HEK293T (cell line): ENCODE measurements at places on chromosomes 1 and 21.
A peak's percentile ranks its signal among the peaks of the same experiment; 100 is the strongest.

GRCh38 chr1:3463013-3463385, 8.5 kb downstream of the ARHGEF16 start:
- no peak for DNase-seq

GRCh38 chr1:41446851-41447610, 37.5 kb downstream of the EDN2 start:
- DNase-seq = no peak

GRCh38 chr1:12177999-12178441, 11.2 kb downstream of the TNFRSF1B start:
- no peak for DNase-seq

GRCh38 chr1:155920717-155921116, 9.6 kb upstream of the RIT1 start:
- no peak for DNase-seq

DNA sequence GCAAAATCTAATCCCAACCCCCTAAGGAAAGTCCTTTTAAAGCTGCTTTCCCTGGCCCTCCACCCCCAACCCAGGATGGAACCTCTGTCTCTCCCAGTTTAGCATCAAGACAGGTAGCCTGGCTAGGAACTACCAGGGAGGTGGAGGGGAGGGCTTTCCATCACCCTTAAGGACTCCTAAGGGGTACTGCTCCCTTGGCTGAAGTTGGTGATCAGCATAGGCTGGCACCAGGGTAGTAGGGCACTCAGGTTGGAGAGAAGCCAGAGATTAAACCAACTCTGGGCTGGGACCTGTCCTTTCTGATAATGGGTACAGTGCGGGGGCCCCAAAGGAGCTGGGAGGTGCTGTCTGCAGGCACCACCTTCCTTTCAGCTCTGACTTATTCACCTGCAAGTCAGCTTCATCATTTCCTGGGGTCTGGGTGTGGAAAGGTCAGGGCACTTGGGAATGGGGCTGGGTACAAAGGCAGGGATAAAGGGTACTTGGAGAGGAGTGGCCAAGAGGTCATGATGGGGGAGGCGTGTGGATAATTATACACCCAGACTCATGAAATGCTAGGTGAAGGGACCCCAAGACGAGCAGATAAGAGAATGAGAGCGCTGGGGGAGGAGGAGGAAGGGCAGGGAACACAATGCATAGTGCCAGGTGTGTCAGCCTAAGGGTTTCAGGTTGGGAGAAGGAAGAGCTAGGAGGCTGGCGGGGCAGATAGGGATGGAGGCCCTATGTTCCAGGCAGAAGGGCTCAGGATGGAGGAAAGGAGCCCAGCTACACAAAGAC, 1.2 kb downstream of the ARHGEF2 start:
- no peak for DNase-seq

GRCh38 chr1:113984710-113985109, 5.4 kb downstream of the OLFML3 start:
- DNase-seq = no peak

- no peak for DNase-seq
These were observed 7.0 kb downstream of the KRTAP15-1 start for GRCh38 chr21:30447056-30447455.

GRCh38 chr1:31828341-31828740, 12.5 kb upstream of the SPOCD1 start:
- no peak for DNase-seq

DNA sequence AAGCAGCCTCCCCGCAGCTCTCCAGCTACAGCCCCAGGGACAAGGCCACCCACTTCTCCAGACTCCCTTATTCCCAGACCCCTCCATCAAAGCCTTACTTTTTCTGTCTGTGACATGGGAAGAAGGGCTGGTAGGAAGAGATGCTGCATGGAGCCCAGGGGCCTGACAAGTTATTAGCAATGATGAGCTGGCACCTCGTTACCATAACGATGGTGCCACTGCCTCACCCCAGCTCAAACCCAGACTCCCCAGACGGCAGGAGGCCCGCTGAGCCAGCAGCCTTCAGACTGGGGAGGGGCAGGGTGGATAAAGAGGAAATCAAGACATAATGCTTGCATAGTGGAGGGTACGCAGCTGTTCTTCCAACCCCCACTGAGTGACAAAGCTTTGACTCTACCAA, 3.3 kb downstream of the DLGAP3 start:
- no peak for DNase-seq

- DNase-seq = peak; percentile 70
These were observed 492 bp downstream of the HLX start for GRCh38 chr1:220879509-220880361.

- no peak for DNase-seq
These were observed 17.5 kb downstream of the RNF2 start for GRCh38 chr1:185062710-185063370.

GRCh38 chr1:72482736-72483413, 200.5 kb upstream of the NEGR1 start:
- no peak for DNase-seq

DNA sequence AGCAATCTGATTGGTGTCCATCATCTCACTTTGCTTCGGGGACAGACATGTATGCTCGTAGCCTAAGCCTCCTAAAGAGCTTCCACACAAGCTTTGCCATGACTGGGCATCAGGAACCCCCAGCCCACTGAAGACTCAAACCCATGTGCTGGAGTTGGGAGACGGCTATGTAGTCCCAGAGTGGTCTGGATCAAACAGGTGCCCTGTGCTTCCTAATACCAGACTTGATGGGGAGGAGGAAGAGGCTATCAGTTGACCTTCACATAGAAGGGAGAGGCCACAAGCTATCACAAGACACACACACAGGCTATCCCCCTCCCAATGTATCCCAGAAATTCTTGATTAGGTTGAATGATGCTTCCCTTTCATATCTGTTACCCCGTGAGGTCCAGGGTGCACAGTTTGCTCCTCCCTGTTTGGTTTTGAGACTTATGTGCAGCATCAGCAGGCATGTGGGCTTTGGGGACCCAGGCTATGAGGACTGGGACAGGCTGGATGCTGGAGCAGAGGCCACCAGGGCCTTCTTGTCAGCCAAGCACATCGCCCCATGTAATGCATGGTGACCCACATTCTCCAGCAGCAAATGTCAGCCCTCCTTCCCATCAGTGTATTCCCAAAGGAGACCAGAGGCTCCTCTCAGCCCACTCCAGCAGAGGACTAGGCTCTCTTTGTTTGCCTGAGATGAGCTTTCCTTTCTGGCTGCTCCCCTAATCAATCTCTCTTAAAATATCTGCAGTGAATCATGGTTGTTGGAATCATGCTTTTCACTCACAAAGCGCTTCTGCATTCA, 159.8 kb downstream of the GRIK3 start:
- DNase-seq = no peak

DNA sequence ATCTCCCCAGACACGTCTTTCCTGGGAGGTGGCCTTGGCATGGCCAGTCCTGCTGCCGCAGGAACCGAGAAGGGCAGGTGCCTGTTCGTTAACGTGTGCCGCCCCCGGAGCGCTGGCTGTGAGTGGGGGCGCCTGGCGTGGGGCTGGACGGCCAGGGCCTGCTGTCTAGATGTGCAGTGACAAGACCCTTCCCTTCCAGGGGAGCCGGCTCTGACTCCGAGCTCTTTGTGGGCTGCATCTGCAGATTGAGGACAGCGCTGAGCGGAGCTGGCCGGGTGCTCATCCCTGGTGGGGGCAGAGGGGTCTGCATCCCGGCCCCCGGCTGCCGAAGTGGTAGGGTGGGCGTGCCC, 13.0 kb downstream of the COL18A1 start:
- DNase-seq = no peak

DNA sequence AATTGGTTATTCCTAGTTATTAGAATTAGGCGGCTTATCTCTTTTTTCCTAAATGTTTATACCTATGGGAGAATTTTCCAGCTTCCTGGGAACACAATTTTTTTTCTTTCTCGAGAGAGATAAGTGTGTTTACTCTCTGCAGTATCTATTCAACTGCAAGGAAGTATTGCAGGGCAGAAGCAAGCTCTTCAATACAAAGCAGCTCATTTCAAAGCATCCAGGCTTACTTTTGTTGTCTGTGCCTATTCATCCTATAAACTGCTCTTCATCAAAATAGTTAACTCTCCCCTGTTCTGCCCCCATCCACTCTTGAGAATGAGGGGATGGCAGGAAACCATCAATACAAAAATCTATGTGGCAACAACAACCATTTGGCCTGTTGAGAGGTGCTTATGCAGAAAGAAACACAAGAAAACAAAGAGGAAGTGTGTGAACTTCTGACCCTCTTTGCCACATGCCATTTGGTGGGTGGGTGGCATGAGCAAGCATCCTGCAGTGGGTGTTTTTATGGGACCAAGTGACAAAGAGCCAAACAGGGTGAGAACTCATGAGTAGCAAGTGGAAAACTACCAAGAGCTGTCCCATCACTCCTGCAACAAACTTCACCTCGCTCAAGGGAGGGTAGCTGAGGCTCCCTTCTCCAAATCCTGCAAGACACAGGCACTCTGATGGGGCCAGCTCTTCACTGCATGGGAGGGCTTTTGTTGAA, 50.6 kb upstream of the MRPS6 start:
- DNase-seq = no peak

DNA sequence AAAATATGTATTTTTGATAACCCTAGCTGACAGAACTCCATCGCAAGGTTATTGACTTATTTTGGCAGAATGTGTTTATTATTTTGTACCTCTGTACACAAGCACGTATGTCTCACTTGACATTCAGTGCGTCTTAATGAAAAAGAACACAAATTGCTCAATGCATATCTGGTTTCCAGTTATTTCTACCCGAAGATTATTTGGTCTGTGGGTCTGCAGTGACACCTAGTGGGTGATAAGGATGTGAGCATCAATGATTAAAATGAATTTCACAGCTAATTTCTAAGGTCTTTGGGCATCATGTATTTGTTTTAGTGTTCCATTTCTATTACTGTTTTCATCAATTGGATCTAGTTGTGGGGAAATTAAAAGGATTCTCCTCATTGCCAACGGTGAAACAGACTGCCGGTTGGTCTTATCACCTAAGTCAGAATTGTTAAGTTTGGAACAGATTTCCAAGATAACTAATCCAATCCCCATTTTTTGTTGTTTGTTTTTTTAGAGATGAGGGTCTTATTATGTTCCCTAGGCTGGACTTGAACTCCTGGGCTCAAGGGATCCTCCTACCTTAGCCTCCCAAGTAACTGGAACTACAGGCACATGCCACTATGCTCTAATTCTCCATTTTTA, 13.9 kb downstream of the DDX20 start:
- DNase-seq = peak; percentile 62

GRCh38 chr1:6052543-6053205, 7.0 kb downstream of the KCNAB2 start:
- peak; percentile 74 for DNase-seq

GRCh38 chr1:96416701-96417444, 304.7 kb upstream of the PTBP2 start:
- no peak for DNase-seq

DNA sequence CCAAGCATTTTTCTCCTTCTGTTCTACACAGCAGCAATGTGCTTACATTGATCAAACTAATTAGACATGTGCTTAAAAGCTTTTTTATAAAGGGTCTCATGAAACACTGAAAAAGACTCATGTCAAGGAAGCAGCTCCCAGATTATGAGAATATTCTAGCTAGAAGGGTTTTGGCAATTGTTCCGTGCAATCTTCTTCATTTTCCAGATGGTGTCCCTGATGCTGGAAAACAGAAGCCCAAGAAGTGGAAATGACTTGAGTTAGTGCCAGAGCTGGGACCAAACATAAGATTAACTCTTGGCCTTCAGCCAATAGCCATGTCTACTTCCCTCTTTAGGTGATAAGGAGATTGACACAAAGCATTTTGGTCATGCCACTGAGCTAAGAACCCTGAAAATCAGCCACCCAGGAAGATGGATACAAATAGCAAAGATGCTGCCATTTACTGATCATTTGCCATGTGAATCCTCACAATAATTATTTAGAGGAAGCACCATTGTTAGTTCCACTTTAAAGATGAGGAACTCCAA, 110.8 kb downstream of the MATN1 start:
- DNase-seq = no peak

DNA sequence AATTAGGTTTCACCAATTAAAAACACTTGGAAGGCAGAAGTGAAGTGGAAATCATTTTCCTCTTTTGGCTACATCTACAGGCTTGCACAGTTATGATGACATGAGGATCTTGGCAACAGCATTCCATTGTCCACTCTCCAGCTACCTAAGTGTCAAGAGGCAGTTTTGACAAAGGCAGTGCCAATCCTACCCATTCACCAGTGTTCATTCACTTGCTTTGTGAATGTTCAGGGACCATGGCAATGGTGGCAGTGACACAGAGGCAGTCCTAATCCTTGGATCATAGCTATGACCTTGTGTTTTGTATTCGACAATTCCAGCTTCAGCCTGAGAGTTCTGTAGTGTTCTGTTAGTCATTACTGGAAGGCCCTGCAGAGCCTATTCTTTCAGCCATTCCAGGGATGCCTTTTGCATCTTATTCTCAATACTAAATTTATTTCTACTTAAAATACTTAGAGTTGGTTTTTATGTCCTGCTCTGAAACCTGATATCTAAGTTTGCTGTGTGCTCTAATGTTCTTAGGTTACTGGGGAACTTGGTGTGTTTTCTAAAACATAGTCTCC, 36.7 kb downstream of the CRB1 start:
- DNase-seq = no peak

GRCh38 chr1:96508233-96508632, 213.4 kb upstream of the PTBP2 start:
- no peak for DNase-seq

DNA sequence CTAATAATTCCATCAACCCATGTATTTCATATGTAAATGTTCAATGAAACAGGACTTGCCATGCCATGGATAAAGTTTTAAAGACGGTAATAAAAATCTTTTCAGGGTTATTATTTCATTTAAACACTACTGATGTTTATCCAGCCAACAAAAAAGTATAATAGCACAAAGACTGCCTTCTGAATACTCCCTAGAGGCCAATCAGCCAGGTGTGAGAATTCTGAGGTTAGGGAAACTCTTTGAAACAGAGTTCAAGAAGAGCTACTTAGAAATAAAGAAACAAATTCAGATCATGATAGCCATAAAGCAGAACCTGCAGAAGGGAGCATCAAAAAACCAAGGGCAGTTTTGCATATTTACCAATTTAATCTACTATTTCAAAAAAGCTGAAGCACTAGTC, 48.7 kb downstream of the AKT3 start:
- DNase-seq = no peak

- no peak for DNase-seq
These were observed 10.1 kb downstream of the MFAP2 start for GRCh38 chr1:16970132-16970910.

DNA sequence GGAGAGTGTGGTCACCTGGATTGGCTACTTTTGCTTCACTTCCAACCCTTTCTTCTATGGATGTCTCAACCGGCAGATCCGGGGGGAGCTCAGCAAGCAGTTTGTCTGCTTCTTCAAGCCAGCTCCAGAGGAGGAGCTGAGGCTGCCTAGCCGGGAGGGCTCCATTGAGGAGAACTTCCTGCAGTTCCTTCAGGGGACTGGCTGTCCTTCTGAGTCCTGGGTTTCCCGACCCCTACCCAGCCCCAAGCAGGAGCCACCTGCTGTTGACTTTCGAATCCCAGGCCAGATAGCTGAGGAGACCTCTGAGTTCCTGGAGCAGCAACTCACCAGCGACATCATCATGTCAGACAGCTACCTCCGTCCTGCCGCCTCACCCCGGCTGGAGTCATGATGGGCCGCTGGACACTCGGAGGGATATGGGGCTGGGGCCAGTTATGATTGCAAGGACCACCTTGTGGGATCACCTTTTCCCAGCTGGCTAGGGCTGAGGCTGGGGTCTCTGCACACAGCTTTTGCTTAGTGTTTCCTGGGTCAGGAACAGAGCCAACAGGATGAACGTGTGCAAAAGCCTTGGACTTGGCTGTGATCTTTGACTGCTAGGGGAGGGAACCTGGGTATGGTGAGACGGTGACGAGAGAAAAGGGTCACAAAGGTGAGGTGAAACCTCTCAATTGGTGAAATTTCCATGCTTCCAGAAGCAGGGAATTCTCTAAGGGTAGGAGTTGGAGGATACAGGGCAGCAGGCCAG, 4.3 kb upstream of the GNAI3 start:
- DNase-seq = no peak
